Inflammatory macrophage treated with lipopolysaccharide for 4 hours (primary cell): ENCODE measurements at places on chromosomes 12 and 14.

DNA sequence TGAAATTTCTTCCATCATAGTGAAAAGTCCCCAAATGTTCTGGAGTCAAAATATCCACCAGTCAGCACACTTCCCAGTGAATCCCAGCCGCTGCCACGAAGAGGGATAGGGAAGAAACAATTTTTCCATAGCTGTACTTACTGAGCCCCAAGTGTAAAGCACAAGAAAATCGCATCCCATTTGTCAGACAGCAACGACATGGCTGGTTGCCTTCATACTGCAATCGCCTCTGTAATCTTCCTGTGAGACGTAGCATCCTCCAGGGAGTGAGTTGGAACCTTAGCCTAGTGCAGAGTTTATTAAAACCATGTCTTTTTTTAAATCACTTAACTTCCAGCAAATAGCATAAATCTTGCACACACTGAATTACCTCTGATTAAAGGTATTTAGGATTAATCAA is 56.8 kb downstream of the GNG2 start:
- DNase-seq: no peak

GRCh38 chr12:94133964-94134795 is 14.2 kb upstream of the PLXNC1 start:
- DNase-seq: peak; percentile 67

- DNase-seq: no peak
These were observed 196.1 kb downstream of the TBX5 start for GRCh38 chr12:114209861-114210260.

DNA sequence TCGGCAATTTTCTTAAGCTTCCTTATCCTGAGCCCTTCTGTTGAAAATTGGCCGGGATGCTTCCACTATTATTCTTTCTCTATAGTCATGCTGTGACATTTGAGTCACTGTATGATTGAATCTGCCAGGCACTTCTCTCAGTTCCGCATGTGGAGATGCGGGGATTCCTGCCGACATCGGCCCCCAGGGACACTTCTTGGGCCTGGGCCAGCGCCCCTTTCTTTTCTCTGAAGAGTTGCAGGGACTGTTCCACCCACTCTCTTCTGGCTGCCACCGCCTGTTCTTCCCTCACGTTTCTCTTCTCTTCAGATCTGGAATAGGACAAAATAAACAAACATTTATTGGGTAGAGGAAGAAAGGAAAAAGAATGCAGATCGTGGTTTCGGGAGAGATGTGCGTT is 310.1 kb downstream of the ETNK1 start:
- DNase-seq: no peak

- DNase-seq: no peak
These were observed 69.1 kb upstream of the CPSF6 start for GRCh38 chr12:69170293-69170692.

GRCh38 chr12:11569716-11570115 is 79.8 kb upstream of the ETV6 start:
- no peak for DNase-seq

GRCh38 chr12:120851444-120851843 is 52.7 kb downstream of the SPPL3 start:
- peak; percentile 81 for DNase-seq

- DNase-seq: no peak
These were observed 33.6 kb upstream of the METAP2 start for GRCh38 chr12:95440401-95440800.

DNA sequence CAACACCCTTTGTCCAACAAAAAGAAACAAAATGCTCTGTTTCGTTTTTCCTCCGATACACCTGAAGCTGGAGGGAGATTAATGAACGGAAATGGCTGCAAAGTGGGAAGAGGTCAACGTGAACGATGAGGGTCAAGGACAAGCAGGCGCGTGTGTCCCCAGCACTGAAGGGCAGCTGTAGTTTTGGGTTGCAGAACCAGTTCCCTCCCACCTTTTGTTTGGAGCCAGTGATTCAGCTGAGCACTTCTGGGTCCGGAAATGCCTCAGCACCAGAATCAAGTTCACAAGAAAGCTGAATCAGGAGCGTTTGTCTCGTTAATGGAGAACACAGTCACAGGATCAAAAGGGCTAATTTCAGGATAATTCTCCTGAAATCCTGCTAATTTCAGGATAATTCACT is 51.1 kb upstream of the PWP1 start:
- no peak for DNase-seq

DNA sequence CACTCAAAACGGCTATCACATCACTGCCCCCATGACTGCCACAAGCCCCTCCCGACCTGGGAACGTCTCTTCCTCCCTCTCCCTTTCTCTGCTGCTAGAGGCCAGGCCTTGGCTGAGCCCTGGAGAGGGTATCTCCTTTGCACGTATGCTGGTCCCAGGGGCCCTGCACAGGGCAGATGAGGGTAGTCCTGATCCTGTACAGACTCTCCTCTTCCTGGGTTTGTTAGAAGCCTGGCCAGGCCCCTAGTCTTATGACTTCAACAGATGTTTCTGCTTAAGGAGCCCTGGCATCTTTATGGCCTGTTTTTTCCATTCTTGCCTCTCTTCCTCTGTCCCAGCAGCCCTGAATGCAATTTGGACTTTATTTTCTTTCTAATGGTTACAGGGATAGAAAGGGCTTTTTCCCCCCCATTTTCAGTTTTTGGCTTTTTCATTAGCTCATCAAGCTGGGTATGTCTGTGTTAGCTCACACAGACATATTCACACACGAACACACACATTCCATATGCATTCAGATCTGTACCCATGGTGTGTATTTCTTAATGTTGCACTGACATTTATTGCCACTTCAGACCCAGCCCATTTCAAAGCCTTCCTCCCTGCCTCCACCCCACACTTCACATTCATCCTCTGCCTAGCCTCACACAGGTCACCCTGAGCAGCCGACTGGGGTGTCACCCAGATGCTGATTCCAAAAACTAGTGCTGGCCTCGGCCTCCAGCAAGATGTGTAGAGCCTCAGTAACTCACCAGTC is 203.2 kb downstream of the ZFP36L1 start:
- DNase-seq: no peak

DNA sequence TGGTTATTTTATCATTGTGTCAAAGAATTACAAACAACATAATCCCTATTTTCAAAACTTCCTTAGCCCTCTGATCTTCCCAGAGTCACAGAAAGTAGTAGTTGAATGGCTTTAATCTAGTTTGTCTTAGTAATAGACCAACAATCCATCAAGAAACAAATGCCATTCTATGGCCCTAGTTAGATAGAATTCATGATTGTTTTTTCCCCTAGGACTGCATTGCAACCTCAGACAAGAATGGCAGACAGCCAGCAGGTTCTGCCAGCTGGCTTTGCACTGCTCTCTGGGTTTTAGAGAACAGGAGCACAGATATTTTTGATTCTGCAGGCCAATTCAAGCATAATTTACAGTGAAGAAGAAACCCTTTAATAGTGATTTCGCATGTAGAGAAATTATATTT is 33.8 kb downstream of the SYT1 start:
- no peak for DNase-seq

- no peak for DNase-seq
These were observed 74.4 kb downstream of the SEC23A start for GRCh38 chr14:39028620-39029019.

- DNase-seq: no peak
These were observed 166.7 kb downstream of the ITPR2 start for GRCh38 chr12:26666286-26666685.

DNA sequence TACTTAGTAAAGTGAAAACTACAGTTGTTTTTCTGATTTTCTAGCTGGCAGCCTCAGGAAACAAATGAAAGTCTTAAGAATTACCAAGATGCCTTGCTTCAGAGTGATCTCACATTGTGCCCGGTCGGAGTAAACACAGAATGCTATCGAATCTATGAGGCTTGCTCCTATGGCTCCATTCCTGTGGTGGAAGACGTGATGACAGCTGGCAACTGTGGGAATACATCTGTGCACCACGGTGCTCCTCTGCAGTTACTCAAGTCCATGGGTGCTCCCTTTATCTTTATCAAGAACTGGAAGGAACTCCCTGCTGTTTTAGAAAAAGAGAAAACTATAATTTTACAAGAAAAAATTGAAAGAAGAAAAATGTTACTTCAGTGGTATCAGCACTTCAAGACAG is 28.9 kb downstream of the RXYLT1 start:
- DNase-seq: no peak

DNA sequence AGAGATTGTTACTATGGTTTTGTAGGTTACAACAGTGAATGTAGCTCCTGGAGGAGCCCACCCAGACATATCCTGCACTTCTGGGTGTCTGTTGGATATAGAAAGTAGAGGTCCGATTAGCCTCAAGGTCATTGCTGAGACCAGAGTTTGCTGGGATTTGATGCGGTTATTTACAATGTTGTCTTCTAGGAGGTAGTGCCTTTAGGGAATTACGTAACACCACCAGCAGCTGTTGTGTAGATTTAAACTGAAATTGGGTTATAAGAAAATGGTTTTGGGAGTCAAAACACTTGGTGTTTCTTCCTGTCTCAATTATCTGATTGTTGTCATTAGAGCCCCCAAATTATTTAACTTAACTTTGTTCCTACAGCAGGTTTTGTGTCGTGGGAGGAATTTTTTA is 225.3 kb upstream of the PELI2 start:
- no peak for DNase-seq
